ENCODE measurements at places on chromosomes 3 and 15.

- no peak for DNase-seq
Measured at GRCh38 chr3:40923143-40923542, 276.2 kb upstream of the CTNNB1 start.

GRCh38 chr15:36778531-36778930 lies 199.1 kb downstream of the CDIN1 start:
- DNase-seq = no peak

GRCh38 chr15:48693484-48693883 lies 48.0 kb upstream of the FBN1 start:
- no peak for DNase-seq

DNA sequence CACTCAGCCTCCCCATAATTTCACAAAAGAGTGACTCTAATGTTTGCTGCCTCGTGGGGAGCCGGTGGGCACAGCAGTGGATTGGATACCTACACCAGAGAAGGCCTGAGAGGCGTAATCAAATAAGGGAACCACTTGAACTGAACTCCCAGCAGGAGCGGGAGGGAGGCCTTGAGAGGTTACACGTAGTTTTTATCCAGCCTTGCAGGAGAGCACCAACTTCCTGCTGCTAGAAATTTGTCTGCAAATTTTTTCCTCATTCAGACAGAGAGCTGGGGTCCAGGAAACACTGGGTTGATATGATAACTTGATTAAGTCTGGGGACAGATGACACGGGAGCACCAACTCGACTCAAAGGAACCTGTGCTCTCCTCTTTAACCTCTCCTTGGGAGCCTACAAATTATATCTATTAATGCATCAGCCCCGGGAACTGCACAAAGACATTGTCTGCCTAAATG lies 69.8 kb downstream of the HES1 start:
- DNase-seq = peak; percentile 48

DNA sequence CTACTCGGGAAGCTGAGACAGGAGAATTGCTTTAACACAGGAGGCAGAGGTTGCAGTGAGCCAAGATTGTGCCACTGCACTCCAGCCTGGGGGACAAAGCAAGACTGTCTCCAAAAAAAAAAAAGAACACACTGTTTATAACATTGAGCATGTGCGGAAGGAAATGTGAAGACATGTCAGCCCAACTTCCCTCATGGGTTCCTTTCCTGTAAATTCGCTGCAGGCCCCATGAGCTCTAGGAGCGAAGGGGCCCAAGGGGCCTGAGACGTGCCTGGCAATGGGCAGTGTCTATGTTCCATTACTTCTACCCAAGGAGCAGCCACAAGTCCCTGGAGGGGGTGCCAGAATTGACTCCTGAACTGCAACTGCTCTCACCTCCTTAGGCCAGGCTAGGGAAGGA lies 3.2 kb downstream of the PFKFB4 start:
- no peak for DNase-seq

DNA sequence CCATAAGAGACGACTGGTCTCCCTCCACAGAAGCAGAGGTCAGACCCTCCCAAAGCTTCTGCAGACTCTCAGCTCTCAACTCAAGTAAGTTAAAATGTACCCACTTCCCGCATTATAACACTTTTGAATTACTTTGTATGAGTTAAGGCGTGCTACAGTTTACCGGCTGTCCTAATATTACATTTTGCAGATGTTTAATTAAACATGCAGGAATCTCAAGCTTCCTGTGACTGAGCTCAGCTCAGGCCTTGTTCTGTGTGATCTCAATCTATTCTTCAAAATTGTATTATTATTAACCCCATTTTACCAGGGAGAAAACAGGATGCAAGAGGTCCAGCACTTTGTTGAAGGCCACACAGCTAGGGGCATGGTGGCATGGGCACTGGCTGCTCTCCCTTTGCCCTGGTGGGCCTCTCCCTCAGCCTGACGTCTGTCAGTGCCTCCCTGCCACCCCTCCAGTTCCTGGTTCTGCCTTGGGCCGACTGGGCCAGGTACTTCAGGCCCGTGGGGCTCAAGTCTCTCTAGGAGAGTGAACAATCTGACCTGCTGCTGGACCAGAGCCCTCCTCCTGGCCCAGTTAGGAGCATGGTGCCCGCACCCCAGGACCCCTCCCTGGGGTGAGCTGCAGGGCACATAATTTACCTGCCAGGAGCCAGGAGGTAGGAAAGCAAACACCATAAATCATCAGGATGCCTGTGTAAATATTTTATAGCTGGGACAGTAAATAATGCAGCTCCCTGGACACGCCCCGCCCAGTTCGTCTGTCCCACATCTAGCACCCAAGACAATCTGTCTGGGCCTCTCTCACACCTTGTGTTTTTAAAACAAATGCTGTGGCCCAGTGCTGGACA lies 14.9 kb upstream of the RFT1 start:
- peak; percentile 41 for DNase-seq

- no peak for DNase-seq
Measured at GRCh38 chr3:109023167-109023566, 69.5 kb upstream of the GUCA1C start.

DNA sequence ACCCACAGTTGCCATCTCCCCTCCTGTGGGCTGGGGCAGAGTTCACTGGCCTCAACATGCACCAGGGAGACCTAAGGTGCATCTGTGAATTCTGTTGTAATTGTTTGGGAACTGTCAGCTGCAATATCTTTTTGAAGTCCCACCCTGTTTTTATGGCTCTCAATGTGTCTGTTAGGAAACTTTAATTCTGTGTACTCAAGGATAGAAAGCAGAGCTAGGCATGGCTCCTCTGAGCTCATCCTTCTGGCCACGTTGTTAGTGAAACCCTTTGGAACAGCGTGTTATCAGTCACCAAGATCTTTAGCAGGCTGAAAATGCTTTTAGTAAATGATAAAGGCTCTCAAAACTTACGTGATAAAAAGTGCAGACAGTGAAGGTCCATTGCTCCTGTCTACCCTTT lies 33.6 kb upstream of the MTMR10 start:
- DNase-seq = no peak

DNA sequence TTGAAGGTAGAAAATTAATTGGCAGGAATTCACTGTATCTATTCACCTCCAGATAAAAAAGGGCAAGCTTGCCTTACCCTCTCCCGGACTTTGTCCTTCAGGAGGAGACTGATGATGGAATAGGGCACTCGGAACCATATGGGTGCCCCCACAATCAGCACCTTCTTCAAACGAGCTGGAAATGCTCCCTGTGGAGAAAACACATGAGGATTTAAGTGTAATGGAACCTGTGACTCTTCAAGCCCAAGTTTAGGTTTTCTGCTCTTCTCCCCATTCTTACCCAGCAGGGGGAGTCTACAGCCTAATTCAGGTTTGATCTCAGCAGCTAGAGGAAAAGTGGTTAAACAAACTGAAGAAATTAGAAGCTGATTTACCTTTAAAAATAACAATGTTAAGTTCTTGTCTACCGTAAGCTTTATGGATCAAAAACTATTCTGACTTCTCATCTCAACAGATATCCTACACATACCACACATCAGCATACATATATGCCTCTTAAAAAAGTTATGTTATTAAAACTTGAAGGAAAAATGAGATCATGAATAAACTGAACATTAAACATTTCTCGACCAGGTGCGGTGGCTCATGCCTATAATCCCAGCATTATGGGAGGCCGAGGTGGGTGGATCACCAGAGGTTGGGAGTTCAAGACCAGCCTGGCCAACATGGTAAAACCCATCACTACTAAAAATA lies 57.5 kb upstream of the SIN3A start:
- DNase-seq = no peak

DNA sequence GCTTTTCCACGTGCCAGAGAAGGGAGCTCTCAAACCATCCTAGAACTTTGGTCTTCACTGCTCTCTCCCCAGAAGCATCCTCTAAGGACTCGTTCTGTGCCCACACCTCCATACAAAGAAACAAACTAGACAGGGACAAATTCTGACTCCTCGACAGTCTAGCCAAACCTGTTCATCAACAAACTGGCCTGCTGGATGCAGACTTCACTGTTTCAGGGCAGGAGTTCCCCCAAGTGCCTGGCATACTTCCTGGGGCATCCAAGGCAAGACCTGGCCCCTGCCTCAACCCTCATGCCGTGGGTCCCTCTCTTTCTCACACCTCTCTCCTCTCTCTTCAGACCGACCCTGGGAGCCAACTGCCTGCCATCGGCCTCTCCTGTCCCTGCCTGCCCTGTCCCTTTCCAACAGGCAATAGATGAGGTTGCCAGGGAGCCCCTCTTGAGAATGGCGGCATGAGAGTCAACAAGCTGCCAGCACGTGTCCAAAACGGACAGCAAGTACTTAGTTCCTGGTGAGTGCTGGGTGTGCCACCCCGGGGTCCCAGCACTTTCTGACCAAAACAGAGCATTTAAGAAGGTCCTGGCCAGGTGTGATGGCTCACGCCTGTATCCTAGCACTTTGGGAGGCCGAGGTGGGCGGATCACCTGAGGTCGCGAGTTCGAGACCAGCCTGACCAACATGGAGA lies 79.1 kb upstream of the HES1 start:
- no peak for DNase-seq

DNA sequence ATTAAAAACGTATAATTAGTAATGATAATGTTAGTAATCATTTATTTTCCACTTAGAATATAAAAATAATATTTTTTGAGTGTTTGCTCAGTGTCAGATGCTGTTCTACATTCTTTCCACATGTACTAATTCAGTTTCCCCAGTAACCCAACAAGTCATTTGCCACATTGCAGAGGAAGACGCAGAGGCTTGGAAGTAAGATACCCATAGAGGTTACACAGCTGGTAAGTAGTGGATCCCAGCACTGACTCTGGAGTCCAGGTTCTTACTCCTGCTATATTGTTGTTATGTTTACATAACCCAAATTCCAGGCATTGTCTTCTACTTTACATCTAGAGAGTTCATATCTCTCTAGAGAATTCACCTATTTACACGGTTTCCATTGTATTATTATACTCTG lies 48.2 kb upstream of the MYO5C start:
- DNase-seq = no peak

DNA sequence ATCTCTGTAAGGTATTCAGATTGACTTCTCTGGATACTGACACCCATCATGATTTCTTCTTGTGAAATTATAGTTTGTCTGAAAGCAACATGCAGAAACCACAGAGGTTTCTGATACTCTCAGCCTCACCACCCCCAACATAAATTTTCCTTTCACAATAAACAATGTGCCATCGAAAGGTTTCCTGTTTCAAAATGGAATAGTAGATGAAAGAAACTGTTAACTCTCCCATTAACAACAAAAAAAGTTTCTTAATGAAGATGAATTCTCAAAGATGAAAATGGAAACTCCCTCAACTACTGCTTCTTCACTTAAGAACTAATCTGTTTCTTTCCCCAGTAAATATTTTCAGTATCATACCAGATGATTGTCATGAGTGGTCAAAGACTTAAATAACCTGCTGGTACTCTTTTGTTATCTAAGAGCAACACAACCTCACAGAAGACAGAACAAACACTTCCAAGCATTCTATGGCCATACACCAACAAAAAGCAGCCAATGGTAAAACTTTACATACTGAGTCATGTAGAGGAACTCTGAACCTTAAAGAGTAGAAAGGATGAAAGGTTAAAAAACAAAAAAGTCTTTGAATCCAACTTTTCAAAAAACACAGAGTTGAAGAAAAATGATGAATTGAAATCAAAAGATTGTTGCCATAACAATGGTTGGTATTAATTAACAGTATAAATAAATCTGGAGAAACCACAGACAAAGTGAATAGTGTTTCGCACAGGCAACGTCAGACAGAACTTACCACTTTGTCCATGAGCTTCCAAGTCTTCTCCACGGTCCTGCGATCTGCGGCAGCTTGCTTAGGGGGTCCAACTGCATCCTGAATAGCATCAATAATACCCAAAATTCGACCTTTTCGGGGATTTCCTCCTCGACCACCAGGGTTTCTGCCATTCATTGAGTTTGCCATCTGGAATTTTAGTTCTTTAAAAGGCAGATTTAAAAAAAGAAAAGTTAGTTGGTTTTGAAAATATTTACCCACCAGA lies 1.9 kb downstream of the CBLB start:
- peak; percentile 67 for DNase-seq

DNA sequence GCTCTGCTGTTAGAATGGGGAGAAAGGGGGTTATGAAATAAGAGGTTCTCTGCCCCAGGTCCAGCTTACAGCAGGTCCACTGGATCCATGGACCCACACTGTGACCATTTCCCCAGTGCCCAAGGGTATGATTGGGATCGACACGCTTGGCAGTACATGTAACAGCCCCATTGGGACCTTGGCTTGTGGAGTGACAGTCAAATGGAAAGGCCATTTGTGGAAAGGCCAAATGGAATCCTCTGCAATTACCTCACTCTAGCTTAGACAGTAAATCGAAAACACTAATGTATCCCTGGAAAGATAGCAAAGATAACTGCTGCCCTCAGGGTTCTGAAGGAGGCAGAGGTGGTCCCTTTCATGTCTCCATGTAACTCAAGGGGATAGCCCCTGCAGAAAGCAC lies 109.1 kb downstream of the MINAR1 start:
- DNase-seq = no peak

DNA sequence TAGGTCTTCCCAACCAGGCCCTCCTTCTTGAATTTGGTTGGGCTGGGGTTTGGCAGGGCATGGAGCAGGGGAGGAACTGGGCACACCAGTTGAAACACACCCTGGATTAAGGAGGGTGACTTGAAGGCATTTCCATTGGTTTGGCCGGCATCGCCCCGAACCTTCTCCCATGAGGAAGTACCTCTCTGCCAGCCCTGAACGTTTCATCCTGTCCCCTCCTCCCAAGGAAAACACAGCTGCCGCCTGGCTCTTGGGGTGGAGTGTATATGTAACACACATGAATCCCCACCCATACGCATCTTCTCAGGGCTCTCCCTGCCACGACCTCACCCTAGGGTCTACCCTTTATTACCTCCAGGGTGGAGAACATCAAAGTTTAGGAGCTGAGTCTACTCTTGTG lies 14.6 kb downstream of the UBAP1L start:
- DNase-seq = no peak

DNA sequence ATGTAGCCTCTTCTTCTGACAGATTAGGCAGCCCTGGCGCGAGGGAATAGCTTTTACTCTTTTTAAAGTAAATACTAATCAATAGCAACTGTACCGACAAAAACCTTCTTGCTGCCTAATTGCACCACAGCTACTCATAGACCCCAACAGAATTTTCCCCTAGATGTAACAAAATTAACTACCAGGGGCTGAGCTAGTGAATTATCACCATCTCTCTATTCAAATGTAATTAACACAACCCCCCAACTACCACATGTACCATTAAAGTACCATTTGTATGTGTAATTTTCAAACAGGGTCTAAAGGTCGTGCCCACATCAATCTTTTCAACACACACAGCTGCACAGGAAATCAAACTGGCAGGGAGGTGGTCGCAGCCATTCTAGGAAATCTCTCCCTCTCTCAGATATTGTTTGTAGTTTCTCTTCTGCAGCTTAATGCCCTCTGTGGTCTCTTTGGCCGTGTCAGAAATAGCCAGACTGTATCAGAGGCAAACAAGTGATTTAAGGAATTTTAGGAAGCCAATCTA lies 322.9 kb downstream of the RORA start:
- no peak for DNase-seq

- no peak for DNase-seq
Measured at GRCh38 chr15:88894819-88895767, at the start of gene HAPLN3. HAPLN3 (minus strand) TSS chr15:88895544; CDS start chr15:88887298, 8,246 bp downstream.

DNA sequence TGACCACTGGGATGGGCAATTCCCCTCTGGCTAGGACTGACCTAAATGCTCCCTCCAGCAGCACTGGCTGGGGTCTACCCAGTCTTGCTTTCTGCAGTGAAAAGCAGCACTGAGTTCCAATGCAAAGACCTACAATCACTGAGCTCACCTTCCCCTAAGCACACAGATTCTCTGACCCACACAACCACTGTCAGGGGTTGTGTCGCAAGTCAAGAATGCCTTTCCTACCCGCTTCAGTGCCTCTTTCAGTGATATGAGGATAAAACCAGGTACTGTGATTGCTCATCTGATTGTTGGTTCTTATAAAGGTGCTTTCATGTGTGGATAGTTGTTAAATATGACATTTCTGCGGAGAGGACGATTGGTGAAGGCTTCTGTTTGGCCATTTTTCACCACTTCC lies 345.6 kb downstream of the GAP43 start:
- DNase-seq = no peak

Data from sigmoid colon (tissue), 7 donors.